Ammon's horn (tissue), 1 donor: ENCODE measurements at places on chromosomes 1 and 21.

DNA sequence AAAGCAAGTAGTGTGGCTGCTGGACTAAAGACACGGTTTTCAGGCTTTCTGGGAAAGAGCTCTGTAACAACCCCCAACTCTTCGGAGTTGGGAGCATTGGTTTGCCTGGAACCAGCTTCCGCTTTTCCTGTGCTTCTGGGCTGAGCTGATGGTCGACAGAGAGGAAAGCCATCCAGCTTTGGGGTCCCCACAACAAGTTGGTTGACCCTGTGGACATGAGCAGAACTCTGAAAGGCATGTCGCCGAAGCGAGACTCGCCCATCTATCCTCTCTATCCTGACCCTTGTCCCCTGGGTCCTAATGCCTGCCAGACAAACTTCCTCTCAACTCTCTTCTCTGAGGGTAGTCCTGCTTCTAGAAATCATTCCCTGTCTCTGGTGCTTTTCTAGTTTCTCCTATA, 31.9 kb upstream of the FCGR2A start:
- no peak for DNase-seq

- DNase-seq = peak; percentile 80
These were observed 98.8 kb downstream of the RASAL2 start for GRCh38 chr1:178192686-178193085.

- no peak for DNase-seq
These were observed 794 bp upstream of the TOR3A start for GRCh38 chr1:179080866-179081686.

GRCh38 chr1:17572264-17572985, 32.9 kb downstream of the ARHGEF10L start:
- no peak for DNase-seq

- no peak for DNase-seq
These were observed 197.6 kb downstream of the CAMTA1 start for GRCh38 chr1:6982860-6983259.

DNA sequence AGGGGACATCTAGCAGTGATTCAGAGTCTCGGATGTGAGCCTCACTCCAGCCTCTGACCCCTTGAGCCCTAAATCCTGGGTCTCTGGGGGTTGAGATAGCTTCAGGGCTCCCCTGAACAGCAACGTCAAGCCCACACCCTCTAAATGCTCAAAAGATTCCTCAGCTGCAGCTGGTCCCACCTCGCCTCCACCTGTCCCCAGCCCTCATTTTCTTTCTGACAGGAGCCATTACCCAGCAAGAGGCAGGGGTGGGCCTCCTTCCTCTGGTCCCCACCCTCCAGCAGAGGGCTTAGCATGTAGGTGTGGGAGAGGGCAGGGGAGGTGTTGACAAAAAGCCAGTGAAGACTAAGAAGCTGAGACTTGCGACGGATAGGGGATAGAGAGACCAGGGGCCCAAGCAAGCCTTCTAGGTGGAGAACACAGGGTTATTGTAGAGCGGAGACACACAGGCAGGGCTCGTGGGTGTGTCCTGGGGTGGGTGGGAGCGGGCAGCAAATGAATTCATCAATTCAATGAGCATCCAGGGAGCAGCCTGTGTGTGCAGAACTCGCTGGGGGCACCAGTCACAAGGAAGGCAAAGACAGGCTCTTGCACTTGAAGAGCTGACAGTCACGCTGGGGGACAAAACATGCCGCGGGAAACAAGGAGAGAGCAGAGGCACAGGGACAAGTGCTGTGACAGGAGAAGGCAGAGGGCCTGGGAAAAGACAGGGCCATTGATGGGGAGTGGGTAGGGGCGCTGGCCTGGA, 48.9 kb upstream of the GOLT1A start:
- DNase-seq = no peak

DNA sequence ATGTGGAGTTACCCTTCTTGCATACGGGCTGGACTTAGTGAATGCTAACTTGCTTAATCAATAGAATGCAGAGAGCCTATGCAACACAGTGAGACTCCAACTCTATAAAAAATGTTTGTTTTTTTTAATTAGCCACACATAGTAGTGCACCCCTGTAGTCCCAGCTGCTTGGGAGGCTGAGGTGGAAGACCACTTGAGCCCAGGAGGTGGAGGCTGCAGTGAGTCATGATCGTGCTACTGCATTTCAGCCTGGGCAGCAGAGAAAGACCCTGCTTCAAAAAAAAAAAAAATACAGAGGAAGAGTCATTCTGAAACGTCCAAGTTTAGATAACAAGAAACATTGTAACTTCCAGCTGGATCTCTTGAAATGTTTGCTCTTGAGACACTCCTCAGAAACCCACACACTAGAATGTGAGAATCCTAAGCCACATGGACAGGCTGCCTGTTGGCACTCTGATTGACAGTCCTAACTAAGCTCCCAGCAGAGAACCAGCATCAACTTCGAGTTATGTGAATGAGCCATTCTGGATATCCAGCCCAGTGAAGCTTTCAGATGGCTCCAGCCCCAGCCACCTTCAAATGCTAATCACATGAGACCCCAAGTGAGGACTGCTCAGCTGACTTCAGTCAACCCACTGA, 20.0 kb upstream of the CAP1 start:
- no peak for DNase-seq

GRCh38 chr1:204446413-204447111, 34.9 kb upstream of the PPP1R15B start:
- peak; percentile 85 for DNase-seq

DNA sequence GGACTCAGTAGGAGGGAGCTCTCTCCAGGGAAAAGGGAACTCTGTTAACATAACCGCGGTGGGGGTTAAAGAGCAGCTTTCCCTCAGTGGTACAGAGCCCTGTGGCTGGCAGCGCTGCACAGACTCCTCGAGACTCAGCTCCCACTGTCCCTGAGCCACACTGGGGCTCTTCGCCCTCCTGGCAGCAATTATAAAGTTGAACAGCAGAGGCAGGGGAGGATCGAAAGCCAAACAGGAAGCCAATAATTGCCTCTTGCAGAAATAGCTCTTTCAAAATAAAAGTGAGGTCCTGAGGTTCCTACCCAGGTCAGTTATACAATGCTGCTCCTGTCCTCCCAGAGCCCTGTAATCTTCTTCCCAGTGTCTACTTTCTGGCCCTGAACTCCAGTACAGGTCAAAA, 77.0 kb downstream of the FAM78B start:
- no peak for DNase-seq

- DNase-seq = no peak
These were observed 47.1 kb upstream of the ATP1A1 start for GRCh38 chr1:116325922-116326321.

DNA sequence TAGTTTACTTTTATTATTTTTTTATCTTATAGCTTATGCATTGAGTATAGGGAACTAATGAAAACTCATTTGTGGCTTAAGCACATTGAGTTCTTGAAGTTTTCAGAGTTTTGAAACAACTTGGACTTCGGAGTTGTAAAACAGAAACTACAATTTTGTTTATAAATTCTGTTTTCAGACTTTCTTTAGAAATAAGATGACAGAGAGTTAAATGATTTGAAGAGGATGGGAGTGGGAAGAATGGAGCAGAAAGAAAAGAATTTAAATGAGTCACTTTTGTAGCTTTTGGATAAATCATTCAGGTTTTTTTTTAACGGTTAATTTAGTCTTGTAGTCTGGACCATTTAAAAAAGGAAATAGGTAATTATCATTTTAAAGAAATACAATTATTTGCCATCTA, 32.3 kb downstream of the INKA2 start:
- DNase-seq = no peak

- DNase-seq = no peak
These were observed 499.1 kb upstream of the RUNX1 start for GRCh38 chr21:35547946-35548774.

- no peak for DNase-seq
These were observed 556 bp downstream of the IFI44 start for GRCh38 chr1:78650114-78650660.

GRCh38 chr1:208071435-208072031, 160.6 kb upstream of the CD34 start:
- no peak for DNase-seq

- peak; percentile 42 for DNase-seq
These were observed 46.7 kb downstream of the OLIG1 start for GRCh38 chr21:33116676-33117075.

- no peak for DNase-seq
These were observed 148.5 kb upstream of the CHRM3 start for GRCh38 chr1:239237912-239238311.

GRCh38 chr1:88799491-88799890, 91.9 kb downstream of the GTF2B start:
- DNase-seq = peak; percentile 45

DNA sequence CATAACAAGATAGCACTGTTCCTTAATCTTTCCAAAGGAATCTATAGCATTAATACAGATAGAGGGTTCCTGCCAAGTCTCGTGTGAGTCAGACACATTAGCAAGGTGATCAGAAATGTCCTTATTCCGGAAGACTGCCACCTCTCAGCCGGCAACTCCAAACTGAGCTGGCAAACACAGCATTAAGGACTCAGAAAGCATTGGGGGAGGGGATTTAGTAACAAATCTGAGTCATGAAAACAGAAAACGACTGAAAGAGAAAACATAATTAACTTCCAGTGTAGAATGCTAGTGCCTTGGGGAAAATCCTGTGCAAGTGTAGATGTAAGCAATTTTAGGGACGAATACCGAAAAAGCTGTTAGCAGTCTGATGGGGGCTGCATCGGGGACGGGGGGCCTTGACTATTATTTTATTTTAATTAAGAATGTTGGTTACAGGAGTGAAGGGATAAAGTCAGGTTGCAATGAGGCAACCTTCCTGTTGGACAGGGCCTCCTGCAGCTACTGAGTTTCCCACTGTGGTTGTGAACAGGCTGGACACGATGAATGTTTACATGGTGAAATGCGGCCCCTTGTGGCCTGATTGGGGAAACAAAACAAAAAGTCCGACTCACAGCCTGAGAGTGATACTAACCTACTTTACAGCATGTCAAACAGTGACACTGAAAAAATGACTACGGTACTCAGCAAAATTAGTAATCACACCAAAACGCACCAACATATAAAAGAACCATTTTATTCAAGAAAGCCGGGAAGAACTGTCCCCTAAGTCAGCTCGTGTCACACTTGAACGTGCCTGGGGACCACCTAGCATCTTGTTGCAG, 20.7 kb downstream of the MIS18A start:
- peak; percentile 91 for DNase-seq

DNA sequence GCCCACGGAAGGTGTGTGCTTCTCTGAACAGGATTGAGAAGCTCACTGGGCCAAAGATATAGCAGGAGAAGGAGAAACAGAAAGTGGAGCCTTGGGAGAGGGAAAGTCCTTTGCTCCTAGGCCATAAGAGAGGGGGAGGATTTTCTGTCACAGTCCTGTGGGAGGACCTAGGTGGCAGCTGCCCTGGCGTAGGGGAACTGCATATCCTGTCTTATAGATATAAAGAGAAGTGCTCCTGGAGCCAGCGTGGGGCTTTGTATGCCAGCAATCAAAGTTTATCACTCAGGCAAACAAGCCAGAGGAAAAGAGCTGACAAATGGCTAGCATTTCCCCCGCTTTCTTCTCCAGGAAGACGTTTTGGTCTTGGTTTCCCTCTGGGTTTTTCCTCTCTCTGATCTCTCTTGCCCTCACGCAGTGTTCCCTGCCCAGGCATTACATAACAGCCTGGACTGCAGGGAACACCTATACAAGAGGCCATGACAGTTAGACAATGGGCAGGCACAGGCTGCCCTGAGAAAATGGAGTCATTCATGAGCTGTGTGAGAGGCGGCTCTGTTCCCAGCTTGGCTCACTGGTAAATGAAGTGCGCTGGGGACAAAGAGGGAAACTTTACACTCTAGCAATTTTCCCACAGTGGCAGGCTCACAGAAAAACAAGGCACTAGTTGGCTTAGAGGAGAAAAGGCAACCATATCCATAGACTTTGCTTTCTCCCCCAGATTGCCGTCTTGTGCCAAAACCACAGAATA, 52.5 kb upstream of the ZNF648 start:
- DNase-seq = peak; percentile 97

- no peak for DNase-seq
These were observed 27.9 kb upstream of the EPHA8 start for GRCh38 chr1:22535399-22535798.

GRCh38 chr1:237851210-237851845, 39.4 kb downstream of the ZP4 start:
- peak; percentile 78 for DNase-seq

GRCh38 chr1:204356997-204357396, 2.7 kb downstream of the PLEKHA6 start:
- no peak for DNase-seq

DNA sequence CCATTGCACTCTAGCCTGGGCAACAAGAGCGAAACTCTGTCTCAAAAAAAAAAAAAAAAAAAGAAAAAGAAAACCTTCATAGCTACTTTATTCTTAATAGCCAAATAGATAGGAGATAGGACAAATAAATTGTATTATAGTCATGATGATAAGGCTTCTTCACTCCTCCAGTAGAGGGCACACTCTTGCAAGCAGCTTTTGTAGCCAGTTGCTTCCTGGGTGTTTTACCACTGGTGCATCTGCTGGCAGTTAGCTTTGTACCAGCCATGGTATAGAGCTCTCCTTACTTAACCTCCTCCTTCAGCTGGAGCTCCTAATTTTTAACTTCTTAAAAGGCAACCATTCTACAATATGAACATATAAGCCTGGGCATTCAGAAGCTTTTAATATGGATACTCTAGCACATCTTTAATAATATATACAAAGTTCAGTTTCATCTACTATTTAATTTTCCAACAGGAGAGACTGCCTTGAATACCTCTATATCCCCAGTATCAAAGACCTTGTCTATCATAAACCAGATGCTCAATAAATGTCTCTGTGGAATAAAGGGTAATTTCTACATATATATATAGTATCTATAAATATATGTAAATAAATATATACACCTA, 35.8 kb downstream of the EVI5 start:
- DNase-seq = peak; percentile 80

DNA sequence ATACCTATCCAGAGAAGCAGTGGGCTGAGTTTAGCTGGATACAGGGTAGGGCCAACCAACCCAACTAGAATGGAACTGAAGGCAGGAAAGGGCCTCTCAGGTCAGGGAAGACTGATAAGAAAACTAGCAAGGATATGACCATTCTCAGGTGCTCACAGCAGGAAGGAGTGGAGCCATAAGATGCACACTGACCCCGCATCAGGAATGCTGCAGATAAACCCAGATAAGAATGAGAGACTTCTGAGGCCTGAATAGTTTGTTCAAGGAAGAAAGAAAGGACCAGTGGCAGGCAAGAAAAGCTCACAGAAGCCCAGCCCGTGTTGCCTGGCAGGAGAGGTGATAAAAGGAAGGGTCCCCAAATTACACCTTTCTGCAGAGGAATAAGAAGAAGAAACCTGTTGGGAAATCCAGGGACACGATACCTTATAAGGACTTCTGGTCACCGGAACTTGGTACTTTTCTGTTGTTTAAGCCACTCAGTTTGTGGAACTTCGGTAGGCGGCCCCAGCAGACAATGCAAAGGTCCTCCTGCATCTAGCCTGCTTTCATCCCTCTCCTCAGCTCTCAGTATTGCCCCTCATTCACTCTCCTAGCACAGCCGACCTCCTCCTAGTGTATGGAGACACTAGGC, 58.9 kb downstream of the ATP1A1 start:
- DNase-seq = no peak
